ENCODE measurements at places on chromosomes 12 and 14.

- peak; percentile 35 for ATAC-seq
These were observed 15.9 kb upstream of the FLVCR2 start for GRCh38 chr14:75562489-75562888.

GRCh38 chr12:95998611-95999286 is 2.6 kb upstream of the HAL start:
- peak; percentile 97 for ATAC-seq

DNA sequence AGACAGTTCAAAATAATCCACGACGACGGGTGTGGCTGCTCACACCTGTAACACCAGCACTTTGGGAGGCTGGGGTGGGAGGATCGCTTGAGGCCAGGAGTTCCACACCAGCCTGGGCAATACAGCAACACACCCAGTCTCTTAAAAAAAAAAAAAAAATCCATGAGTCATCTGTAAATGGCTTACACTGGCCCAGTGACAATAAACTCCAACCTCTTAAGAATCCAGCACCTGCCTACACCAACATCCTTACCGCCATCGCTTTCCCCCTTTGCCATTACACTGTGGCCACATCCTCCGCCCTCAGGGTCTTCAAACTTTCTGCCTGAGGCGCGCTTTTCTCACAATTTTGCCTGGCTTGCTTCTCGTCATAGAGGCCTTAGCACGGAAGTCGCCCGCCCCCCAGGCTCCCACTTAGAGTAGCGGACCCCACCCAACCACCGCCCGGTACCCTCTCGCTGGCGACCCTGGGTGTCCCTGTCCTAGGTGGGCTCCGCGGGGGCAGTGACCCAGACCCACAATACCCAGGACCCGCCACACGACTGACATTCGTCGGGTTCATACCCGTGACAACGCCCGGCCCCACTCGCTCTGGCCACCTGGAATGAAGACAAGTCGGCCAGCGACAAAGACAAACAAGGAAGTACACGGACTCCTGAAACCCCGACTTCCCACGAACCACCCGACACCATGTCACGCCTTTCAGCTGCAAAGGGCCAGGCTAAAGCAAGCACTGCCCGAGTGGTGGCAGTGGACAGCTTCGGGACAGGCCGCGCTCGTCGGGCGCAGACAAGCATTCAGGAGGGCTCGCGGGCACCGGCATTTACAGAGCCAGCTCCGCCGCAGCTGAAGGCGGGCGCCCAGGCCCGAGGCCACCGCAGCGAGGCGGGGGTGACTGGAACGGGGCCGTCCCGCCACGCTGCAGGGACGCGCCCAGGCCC is 636 bp downstream of the GOLGA3 start:
- peak; percentile 63 for ATAC-seq

- no peak for ATAC-seq
These were observed 26.8 kb downstream of the FLVCR2 start for GRCh38 chr14:75604979-75605851.

DNA sequence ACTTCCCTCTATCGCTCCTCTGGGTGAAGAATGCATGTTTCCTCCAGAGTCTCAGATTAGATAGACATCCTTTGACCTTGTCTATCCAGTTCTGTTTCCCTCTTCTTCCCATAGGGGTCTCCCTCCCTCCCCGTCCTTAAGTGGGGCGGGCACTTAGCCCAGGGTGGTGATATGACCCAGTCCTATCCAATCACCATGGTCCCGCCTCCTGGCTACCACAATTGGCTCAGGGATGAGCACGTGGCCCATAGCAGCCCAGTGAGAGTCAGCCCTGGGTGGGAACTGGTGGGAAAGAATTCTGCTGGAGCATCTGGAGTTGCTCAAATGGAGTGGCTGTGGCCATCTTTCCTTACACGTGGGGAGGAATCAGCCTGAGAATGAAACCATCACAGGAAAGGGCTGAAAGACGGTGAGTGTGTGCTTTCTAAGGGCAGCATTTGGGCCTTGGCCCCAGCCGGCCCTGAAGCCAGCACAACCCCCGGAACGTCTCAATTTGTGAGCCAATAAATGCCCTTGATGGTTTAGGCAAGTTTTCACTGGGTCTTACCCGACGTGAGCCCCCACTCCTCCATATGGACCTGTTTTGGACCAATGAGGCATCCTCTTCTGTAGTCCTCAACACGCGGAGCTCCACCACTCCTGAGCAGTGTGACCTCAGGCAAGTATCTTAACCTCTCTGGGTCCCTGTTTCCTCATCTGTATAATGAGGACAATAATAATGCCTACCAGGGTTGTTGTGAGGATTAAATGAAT is 14.4 kb upstream of the MLXIP start:
- peak; percentile 83 for ATAC-seq

DNA sequence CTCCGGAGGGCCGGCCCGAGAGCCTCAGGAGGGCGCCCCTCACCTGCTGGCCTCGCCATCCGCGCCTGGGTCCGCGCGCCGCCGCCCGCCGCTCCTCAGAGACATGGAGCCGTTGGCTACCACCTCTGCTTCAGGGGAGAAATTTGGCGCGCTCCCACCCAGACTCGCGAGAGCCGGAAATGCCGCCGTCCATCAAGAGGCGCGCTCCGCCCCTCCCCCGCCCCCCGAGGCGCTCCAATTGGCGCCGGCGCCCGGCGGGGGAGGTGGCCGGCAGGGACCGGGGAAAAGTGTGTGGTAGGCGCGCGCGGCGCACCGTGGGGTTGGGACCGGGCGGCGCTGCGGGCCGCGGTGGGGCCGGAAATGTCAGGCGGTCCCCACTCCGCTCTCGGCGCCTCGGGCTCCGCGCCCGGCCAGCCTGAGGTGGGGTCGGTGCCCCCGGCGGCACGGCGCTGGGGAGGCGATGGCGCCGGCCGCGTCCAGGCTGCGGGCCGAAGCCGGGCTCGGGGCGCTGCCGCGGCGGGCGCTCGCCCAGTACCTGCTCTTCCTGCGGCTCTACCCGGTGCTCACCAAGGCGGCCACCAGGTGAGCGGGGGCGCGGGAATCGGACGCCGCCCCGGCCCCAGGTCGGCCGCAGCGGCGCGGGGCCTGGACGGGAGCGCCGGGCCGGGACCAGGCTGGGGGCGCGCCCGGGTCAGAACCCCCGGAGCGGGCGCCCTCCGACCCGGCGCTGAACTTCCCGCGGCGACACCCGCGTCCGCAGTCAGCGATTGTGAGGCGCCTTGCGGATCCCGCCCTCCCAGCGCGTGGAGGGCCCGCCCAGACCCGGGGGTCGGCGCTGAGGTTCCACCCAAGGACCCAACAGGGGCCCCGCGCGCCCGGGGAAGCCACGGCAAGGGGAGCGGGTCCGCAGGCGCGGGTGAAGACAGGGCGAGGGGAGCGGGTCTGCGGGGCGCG is at the start of the genes POLE and PXMP2:
POLE (minus strand) TSS at position 132 of the 954 bp plus-strand sequence; CDS start at position 105, 27 bp downstream.
PXMP2 (plus strand) TSS at position 377 of the 954 bp plus-strand sequence; CDS start at position 461, 84 bp downstream.
- ATAC-seq = peak; percentile 96

DNA sequence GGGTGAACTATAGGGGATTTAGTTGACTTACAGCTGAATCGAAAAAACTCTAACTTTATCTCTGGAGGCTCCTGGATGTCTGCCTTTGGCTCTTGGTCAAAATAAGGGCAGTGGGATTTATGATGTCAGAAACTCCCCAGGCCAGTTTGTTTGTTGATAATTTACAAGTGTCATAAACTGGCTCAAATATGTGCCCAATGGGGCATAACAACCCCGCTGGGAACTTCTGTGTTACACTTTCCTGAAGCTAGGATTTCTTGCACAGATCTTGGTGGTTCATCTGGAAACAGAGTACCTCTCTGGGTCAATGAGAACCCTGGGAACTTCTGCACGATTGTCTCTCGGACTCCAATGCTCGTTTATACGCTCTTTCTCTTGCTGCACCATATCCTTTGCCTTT is 58.7 kb upstream of the MUCL1 start:
- no peak for ATAC-seq

- no peak for ATAC-seq
These were observed 231.1 kb downstream of the CACNA1C start for GRCh38 chr12:2283916-2284315.

DNA sequence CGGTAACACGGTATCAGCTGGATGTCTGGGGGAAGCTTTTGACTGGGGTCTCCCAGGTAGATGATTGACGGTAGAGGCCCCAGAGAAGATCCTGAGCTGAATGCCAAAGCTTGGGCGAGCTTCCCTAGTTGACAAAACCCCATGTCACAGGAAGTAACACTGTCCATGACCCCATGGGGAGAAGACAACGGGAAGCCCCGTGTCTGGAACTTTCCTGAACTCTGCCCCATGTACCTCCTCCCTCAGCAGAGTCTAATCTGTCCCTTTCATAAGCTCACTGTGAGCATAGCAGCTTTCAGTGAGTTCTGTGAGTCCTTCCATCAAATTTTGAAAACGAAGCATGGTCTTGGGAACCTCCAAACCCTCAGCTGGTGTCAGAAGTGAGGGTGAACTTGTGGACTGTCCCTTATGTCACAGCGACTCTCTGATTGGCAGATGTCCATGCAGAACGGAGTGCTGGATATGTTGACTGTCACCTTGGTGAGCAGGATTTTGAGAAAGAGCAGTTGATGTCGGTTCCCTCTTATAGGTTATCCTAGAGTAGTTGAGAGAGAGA is 29.7 kb upstream of the BEGAIN start:
- ATAC-seq = peak; percentile 31

- no peak for ATAC-seq
These were observed 2.1 kb upstream of the ATP23 start for GRCh38 chr12:57939291-57939690.

Data from activated T-helper 17 cell treated with anti-CD3 and anti-CD28 coated beads, Interleukin-2, amount 50 U/mL, for 72 hours (primary cell).